ENCODE measurements at places on chromosomes 7 and 10.

- DNase-seq, result no peak
Observed at GRCh38 chr7:158129037-158130022, 458.3 kb downstream of the PTPRN2 start.

- no peak for DNase-seq
Observed at GRCh38 chr10:129769381-129770116, 194.5 kb downstream of the EBF3 start.

GRCh38 chr7:134851141-134851540, 71.7 kb downstream of the CALD1 start:
- DNase-seq, result no peak

DNA sequence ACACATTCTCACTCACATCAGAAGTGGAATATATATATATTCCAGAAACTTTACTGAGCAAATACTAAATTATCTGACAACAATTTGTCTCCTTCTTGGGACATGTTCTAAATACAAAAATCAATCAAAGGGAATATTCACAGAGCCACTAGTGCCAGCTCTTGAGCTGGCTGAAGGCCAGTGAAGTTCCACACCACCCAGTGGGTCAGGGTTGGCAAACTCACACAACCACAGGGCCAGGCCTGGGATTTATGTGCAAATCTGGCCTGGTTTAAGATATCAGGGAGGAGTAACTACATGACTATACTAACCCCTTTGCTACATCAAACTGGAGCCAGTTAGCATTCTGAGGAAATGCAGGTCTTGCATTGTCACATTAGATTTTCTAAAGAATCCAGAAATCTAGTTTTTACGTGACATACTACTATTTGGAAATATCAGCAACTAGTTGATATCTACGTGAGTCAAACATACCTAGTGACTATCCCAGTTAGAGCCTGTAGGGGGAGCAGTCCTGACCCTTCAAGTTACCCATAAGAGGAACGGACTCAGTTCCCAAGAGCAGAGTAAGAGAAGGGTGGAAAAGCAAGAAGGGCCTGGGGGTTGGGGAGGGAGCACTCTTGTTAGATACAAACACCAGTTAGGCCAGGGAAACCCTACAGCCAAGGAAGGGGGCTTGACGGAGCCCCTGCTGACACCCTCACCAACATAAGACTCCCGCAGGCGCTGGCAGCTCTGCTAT, 600.4 kb downstream of the KCNMA1 start:
- DNase-seq, result no peak

DNA sequence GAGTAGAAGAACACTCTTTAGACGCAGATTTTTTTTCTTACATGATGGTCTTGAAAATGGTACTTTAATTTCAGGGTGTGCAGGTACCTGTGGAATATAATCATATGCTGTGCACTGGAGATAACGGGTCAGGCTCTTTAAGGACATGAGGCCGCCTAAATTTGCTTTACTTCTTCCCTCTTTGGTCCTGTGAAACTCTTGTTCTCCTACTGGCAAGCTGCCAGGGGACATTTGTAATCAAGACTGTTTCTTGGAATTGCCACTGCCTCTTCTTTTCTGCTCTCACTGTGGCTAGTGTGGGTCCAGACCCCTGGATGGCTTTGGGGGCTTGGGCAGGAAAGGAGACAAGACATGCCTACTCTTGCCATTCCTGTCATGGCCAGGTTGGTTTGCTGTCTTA, 146.0 kb downstream of the SND1 start:
- DNase-seq, result no peak

DNA sequence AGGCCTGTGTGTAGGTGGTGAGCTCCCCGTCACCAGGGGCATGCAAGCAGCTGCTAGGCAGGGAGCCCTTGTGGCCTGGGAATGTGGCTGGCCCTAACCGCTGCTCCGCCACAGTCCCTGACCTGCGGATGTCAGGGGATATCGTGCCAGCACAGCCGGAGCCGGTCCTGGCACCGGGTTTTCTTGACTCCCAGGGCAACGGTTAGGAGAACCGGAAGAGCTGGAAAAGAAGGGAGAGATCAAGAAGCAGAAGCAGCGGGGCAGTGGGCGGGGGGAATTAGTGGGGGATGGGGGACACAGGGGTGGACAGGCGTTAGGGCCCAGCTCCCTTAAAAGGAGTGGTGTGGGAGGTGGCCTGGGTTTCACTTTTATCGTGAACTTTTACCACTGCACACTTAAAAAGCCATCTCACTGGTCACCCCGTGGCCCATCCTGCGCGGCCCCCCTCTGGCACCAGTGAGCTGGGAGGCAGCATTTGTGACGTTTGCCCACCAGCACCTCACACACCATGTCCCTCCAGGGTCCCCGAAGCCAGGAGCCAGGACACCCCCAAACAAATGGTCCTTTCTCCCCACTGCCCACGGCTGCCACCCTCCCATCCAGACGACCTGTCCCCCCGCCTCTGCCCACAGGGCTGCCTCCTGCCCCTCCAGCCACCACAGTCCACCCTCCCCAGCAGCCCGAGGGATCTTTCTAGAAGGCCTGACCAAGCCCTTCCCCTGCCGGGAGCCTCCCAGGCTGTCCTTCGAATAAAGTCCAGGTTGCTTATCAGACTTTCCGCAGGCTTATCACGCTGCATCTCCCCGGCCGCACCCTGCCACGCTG, 1.8 kb upstream of the MICALL2 start:
- DNase-seq, result no peak

DNA sequence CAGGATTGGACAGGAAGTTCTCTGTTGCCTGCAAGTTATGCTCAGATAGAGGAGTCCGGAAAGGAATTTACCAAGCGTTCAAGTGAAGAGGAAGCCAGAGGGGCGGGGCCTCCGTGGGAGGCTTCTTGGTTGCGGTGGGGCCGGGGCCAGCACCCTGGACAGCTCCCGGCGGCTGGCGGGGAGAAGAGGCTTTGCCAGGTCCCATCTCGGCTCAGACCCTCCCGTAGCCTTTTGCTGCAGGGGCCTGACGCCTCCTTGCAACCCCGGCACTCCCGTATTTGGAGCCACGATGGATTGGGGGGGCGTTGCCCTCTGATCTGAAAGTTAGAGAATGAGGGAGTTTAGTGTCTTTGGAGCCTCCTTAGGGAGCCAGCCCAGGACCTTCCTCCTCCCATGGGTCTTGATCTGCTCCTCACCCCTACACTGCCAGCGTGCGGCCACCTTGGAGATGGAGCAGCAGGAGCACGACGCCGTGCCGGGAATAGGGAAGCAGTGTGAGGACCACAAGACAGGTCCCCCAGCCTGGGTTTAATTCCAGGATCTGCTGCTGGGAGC, 3.1 kb upstream of the SLC18A3 start:
- peak; percentile 74 for DNase-seq

DNA sequence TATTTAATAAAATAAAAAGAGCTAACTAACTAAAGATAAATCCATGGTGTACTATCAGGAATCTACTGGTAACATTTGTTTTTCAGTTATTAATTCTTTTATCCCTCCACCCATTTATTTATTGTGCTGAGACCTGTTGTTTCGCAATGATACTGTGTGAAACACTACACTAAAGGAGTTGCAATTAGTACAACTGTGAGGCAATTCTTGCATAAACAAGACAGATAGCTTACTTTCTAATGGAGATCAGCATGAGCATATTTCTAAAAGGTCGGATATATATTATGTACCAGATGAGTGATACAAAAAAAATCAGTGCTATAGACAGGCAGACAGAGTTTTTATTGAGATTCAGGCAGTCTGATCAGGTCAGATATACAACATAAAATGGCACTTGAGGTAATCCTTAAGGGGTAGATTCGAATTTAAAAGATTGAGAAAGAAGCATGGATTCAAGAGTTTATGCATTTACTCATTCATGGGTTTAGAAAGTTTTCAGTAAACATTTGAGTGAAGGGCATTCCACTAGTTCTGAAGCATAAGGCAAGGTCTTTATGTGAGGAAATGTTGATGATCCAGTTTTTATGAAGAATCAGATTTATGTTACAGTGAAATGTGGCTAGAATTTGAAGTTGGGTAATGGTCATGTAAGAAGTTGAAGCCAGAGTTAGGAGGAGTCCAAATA, 147.6 kb downstream of the POLR1F start:
- no peak for DNase-seq

DNA sequence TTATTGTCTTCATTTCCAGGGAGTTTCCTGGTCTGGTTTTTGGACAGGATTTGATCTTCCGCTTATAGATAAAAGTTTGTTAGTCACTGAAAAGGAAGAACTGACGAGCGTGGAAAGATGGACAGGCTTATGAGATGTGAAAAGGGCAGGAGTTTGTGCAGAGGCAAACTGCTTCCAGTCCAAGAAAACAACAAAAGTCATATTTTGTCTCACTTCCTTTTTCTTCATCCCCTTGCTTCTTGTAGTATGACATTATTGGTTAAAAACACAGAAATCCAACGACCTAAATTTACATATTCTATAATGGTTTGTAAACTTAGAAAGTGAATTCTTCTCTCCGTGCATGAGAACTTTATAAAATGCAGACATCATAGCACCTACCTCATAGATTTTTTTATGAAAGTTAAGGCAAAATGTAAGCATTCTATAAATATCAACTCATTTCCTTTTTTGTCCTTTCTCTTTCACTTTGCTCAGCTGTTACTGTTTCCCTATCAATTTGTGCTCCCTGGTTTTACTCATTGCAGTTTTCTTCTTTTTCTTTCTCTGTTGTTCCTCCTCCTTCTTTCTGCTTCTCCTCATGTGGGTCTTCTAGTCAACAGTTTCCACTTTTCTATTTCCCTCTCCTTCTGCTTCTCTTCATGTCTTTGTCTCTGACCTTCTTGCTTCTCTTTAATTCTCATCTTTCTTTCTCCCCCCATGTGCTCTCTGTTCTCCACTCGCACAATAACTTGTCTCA, 370.2 kb downstream of the ARL4A start:
- no peak for DNase-seq

DNA sequence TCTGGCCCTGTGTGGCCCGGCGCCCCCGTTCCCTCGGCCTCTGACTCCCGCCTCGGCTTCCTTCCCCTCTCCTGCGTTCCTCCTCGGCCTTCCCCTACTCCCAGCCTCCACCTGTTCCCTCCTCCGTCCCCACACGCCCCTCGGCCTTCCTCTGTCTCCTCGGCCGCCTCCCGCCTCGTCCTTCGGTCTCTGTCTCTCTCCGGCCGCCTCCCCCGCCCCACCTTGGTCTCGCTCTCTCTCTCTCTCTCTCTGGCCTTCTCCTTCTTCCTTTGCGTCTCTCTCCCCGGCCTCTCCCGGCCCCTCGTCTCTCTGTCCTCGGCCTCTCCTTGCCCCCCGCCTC, 588 bp downstream of the GET4 start:
- DNase-seq, result no peak

DNA sequence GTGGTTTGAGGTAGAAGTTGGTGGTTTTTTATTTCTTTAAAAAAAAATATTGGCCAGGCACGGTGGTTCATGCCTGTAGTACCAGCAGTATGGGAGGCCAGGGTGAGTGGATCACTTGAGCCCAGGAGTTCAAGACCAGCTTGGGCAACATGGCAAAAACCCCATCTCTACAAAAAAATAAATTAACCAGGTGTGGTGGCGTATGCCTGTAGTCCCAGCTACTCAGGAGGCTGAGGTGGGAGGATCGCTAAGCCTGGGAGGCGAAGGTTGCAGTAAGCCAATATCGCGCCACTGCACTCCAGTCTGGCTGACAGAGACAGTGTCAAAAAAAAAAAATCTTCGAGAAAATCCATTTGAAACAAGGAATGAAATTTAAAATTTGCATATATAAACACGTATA, 1.1 kb downstream of the IL2RA start:
- DNase-seq, result no peak

DNA sequence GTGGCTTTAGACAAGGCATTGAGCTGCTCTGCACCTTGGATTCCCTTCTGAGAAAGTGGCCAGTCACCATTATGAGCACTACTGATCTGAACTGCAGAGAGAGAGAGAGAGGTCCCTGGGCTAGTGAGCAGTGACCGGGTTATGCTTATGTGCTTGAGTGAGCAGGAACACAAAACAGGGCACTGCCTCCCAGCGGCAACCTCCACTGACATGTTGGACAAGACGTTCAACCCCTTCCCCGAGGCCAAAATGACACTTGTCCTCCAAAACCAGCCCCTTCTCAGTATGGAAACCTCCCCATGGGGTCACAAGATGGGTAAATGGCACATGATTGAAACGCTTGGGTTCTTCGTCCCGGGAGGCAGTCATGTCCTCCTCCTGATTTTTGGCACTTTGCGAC, 339.4 kb upstream of the ZMIZ1 start:
- DNase-seq, result no peak

GRCh38 chr7:73560109-73560835, 2.8 kb upstream of the BCL7B start:
- DNase-seq, result no peak

- DNase-seq, result no peak
Observed at GRCh38 chr10:16944402-16944801, 127.2 kb upstream of the RSU1 start.

- DNase-seq, result no peak
Observed at GRCh38 chr10:4267086-4267773, 482.2 kb upstream of the KLF6 start.

- DNase-seq, result no peak
Observed at GRCh38 chr7:36969376-36969775, 245.1 kb upstream of the AOAH start.

DNA sequence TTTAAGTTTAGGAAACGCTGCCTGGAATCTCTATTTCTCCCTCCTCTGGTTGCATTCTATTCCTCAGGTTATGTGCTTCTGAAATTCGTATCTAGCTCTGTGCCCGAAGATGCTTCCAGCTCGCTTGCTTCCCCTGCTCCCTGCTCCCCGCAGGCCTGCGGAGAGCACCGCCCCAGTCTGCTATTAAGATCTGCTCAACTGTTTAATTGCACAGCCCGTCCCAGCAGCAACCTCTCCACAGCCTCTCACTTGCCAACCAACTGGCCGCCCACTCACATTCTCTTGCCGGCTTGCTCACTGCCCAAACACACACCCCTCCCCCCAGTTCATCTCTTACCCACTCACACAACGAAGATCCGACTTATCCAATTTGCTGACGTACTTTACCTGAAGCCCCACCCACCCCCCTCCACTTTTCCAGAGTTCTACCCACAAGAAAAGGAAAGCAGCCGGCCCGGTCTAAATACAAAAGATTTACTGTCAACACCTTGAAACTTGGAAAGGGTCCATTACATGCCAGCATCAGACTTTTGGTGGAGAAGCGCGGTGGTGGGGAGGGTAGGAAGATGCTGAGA, 167.3 kb upstream of the KLF14 start:
- no peak for DNase-seq

DNA sequence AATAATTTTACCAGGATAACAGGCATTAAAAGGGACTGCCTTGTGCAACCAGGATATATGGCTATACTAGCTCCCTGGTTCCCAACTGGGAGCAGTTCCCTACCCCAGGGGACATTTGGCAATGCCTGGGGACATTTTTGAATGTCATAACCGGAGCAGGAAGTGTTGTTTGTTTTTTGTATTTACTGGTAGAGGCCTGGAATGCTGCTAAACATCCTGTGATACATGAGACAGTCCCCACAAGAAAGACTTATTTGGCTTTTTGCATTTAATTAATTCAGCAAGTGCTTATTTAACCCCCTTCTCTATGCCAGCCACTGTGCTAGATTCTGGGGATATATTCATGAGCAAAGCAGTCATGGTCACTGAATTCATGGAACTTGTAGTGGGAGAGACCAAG, 181.2 kb downstream of the BBS9 start:
- no peak for DNase-seq

GRCh38 chr7:13181216-13181615, 493.8 kb downstream of the ARL4A start:
- no peak for DNase-seq

GRCh38 chr7:34019301-34019790, 114.0 kb downstream of the BMPER start:
- DNase-seq, result no peak

GRCh38 chr7:3380886-3381685, 80.0 kb downstream of the SDK1 start:
- no peak for DNase-seq

- no peak for DNase-seq
Observed at GRCh38 chr7:142956951-142957623, 5.1 kb downstream of the KEL start.

GRCh38 chr10:26730552-26730951, 33.1 kb downstream of the PDSS1 start:
- no peak for DNase-seq
